Myometrial cell (primary cell): ENCODE measurements at places on chromosomes 16 and 17. TPM values are rescaled to one million over a fixed set of nuclear protein-coding genes. Genes with fewer than 3 reads are reported as not detected.

The NPIPA8 gene
- total RNA-seq, result 4.9 TPM in 1 of 2 replicates, not detected in the other

The CDRT15 gene
- total RNA-seq, result not detected in 2 replicates

The BIRC5 gene
- total RNA-seq, result 93.4 and 99.5 TPM in 2 replicates

The NTN3 gene
- 0.35 TPM in 1 of 2 replicates, not detected in the other for total RNA-seq

The HBA1 gene
- total RNA-seq, result not detected in 2 replicates
